ENCODE measurements at places on chromosomes 12 and 14.
A peak's percentile ranks its signal among the peaks of the same experiment; 100 is the strongest.

DNA sequence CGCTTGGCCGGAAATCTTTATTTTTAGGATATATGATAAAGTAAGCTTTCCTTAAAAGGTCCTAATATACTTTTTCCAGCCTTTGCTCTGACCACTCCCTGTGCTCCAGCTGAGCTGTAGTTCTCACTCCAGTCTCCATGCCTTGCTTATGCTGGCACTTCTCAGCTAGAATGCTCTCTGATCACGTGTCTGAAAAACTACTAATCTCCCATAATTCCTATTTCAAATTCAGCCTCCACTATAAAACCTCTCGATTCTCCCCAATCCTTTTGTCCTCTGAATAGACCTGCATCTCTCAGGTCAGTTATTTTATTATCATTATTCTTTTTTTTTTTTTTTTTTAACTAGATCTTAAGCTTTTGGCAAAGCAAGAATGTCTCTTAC lies 3.7 kb downstream of the BIN2 start:
- no peak for DNase-seq

GRCh38 chr14:99724196-99724891 lies 40.2 kb downstream of the CYP46A1 start:
- DNase-seq = no peak

DNA sequence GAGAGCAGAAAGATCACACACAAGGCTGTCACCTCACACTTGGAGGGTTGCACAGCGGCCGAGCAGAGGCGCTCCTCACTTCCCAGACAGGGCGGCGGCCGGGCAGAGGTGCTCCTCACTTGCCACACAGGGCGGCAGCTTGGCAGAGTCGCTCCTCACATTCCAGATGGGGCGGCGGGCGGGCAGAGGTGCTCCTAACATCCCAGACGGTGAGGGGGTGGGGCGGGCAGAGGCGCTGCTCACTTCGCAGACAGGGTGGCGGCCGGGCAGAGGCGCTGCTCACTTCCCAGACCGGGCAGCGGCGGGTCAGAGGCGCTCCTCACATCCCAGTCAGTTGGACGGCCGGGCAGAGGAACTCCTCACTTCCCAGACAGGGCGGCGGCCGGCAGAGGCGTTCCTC lies 9.1 kb downstream of the TMBIM4 start:
- DNase-seq = no peak

GRCh38 chr12:107242189-107242588 lies 148.8 kb upstream of the CRY1 start:
- no peak for DNase-seq

DNA sequence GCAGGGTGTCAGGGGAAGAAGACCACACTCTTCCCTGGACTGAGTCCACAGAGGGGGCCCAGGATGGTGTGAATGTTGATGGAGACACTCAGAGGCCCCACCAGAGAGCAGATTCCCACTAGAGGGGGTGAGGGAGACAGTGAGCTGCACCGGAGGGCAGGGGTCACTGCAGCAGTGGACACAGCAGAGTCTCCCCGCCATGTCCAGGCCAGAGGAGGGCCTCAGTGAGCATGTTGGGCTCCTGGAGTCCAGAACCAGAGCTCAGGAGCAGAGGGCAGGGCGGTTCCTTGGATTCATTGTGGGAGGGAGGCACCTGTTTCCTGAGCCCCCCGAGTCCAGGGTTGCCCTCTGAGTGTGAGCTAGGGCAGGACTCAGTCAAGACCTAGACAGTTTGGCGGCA lies 1.8 kb upstream of the KRT82 start:
- no peak for DNase-seq

GRCh38 chr12:22670762-22671161 lies 45.8 kb downstream of the ETNK1 start:
- no peak for DNase-seq

GRCh38 chr12:95848575-95849388 lies 10.0 kb upstream of the SNRPF start:
- no peak for DNase-seq

GRCh38 chr14:77970646-77971045 lies 170.7 kb downstream of the ADCK1 start:
- DNase-seq = no peak

DNA sequence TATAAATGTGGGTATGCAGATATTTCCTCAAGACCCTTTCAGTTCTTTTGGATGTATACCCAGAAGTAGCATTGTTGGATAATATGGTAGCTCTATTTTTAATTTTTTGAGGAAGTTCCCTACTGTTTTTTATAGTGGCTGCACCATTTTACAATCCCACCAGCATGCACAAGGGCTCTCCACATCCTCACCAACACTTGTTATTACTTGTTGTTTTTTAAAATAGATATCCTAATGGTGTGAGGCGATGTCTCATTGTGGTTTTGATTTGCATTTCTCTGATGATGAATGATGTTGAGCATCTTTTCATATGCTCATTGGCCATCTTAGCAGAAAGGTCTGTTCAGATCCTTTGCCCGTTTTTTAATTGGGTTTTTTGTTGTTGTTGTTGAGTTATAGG lies 47.1 kb downstream of the DIP2B start:
- DNase-seq = no peak

GRCh38 chr12:123860377-123860776 lies 98.3 kb downstream of the DNAH10 start:
- no peak for DNase-seq

DNA sequence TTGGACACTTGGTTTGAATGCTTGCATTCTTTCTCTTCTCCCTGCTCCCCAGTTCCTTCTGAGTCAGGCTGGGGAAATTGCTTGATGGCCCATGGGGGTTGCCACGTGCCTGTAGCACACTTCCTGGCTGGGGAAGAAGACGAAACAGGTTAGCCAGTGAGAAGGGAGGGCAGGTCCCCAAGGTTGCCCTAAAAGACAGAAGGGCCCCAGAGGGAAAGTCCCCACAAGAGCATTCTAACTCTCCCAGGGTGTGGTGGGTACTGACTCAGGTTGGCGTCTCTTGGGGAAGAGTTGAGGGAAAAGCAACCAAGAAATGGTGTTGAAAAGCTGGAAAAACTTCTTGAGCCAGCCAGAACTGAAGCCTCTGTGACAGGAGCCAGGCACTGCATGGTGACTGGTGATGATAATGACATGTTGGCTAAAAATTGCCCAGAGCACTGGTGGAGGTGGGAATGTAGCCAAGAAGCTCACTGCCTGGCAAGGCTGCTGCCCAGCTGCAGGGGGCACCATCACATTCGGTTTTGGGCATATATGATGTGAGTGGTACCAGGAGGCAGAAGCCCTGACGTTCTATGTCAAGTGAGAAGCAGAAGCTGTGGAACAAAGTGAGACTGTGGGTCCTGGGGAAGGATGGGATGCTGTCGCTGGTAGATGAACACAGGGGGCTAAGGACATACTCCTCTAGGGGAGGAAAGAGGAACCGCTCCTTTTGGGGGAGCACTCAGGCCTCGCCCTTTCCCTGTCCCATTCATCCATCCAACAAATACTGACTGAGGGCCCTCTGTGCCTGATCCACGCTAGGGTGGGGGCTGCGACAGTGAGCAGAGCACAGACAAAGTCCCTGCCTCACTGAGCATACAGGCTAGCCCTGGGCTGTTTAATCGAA lies 8.1 kb upstream of the RABGGTA start:
- no peak for DNase-seq

GRCh38 chr14:65304239-65304638 lies 108.3 kb upstream of the FUT8 start:
- no peak for DNase-seq

DNA sequence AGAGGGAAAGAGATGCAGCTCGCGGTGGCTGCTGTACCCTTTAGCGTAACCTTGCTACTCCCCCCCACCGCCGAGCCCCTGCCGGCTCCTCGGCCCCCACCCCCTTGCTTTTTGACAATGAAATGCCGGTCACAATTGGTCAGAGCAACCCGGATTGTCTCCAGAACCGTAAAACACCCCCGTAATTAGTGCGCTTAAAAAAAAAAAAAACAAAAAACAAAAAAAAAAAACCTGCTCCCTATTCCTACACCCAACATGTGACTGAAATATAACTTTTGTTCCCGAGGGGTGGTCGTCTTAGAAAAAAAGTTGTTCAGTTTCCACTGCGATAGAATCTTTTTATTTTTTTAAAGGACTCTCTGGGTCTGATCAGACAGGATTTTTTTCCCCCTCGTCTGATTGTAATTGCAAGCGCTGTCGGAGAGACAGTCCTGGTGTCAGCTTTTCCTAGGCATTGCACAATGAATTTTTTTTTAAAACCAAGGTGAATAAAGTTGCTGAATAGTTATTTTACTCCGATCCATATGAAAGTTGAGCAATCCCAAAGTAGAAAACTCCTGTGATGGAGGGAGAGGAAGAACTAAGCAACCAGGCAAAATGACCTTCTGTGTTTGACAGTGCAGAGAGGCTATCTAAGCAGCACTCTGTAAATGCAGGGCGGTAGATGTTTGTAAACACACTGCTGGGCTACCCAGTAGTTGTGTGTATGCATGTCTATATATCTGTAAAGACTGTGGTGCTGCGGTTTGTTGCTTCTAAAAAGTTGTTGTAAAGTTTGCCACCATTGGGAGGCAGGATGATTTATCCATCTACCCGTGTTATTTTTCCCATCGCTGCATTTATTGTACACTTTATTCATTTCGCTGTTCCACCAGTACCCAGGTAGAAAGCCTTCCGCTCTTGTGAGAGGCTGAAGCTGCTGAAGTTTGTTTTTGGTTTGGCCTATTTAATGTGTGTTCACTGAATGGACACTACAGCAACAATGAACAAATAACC lies 1.1 kb downstream of the ETV6 start:
- DNase-seq = no peak

- DNase-seq = no peak
These were observed 23.8 kb downstream of the BAZ1A start for GRCh38 chr14:34851395-34851794.

DNA sequence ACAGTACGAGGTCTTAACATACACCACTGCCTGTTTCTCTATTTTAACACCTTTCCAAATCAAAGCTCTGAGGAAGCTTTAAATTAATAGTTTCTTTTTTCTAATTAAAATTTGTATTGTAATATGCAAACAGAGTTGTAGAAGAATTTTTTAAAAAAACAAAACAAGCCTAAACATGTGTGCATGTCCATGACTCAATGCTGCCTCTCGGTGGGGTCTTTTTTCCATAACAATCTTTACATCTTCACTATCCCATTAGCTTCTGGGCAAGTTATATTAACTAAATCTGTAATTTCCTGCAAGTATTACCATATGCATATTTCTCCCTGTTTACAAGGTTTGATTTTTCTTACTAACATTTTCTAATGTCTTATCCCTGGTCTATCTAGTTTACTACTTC lies 143.9 kb upstream of the NAV3 start:
- no peak for DNase-seq

GRCh38 chr12:75481013-75481705 lies 604 bp downstream of the GLIPR1 start:
- no peak for DNase-seq

- peak; percentile 45 for DNase-seq
These were observed 17.1 kb downstream of the FOS start for GRCh38 chr14:75295491-75296345.

DNA sequence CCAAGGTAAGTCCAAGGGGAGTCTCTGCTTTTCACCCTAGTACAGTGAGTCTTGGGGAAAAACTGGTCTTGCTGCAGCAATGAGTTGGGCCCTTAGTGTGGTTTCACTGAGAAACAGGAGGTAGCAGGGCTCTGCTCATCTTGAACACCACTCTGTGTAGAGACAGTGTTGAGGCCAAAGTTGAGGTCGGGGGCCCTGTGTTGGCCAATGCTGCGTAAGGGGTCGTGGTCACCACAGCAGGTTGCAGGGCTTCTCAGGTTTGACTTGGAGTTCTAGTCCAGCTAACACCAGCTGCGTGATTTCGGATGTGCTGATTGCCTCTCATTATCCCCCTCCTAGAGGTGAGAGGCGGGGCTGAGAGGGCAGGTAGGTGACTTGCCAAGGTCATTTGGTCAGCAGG lies 807.5 kb downstream of the VRK1 start:
- DNase-seq = no peak

DNA sequence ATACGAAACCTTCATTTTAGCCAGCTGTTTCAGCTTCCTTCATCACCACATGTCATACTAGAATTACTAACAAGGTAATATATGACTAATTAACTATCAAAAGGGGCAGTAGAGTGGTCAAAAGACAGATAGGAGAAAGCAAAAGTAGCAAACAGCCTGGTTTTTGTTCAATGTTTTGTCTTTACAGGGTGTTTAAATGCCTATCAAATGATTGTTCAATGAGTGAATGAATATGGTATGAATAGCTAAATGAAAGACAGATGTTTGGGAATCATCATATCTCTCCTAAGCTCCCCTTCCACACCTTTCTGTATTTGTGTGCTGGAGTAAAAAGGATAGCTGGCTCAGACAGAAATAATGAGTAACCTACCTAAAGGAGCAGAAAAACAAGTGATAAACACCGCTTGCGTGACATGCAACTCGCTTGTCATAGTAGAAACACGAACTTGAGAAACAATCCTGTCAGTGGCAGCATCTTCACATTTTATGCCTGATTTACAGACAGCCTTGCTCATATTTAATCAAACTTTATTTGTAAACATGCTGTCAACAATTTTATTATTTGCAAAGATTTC lies 34.2 kb downstream of the ABCC9 start:
- DNase-seq = no peak

DNA sequence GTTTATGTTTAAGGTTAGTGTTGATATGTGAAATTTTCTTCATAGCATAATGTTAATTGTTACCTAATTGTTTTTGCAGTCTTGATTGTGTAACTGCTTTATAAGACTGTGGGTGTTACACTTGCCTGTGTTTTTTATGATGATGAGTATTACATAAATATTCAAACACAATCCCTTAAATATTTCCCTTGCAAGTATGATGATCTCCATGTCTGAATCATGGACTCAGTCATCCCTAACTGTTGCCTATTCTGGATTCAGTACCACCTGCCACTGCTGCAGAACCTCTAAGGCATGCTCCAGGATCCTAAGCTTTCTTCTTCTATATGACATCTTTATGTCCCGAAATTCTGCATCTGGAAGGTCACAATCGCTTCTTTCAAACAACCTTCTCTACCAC lies 246.3 kb upstream of the CLEC14A start:
- DNase-seq = no peak

DNA sequence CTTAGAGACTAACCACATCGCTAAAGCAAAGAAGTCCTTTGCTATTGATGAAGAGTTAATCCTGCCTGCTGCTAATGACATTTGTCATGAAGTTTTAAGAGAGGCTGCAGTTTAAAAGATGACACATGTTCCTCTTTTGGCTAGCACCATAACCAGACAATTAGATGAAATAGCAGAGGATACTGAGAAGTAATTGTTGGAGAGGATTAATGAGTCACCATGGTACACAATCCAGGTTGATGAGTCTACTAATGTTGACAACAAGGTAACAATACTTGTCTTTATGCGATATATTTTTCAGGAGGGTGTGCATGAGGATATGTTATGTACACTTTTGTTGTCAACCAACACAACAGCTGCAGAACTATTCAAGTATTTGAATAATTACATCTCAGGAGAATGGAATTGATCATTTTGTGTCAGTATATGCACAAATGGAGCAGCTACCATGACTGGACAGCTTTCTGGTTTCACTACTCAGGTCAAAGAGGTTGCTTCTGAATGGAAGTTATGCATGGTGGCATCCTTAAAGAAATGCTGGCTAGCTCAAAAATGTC lies 56.7 kb downstream of the LRRIQ1 start:
- no peak for DNase-seq

Data from NCI-H187 (cell line).